Uterus (tissue), 4 donors: ENCODE measurements at places on chromosomes 4 and X.

GRCh38 chr4:145852256-145852839, 86.3 kb downstream of the ZNF827 start:
- no peak for DNase-seq

- no peak for DNase-seq
Observed at GRCh38 chr4:109699553-109700225, 3.6 kb downstream of the CASP6 start.

DNA sequence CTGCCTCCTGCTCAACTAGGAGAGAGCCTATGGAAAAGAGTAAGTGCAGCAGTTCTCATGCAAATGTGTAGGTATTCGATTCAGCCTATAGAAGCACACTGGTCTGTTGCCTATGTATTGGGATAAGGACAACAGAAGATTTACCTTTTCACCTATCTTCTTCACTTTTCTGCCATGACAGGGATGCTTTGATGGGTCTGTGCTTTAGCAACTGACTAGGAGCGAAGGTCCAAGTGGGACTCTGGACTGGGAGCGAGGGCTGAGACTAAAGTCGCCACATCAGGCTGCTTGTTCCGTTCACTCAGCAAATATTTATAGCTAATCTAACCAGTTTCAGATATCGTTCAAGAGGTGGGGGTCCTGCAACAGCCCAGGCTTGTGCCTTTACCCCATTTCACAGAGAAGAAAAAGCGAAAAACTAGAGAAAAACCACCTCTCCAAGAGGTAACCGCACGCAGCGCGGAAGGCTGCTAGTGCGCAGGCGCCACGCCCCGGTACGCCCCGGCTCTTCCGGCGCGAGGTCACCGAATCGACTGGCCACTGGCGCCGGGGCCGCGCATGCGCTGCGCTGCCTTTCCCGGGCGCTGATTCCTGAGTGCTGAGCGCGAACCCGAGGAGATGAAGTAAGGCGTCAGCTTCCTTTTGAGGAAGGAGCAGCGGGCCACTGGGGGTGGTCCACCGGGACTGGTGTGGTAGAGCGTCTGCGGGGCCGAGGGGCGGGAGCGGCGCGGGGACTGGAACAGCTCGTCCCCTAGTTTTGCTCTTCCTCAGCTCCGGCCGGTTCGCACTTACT, at the start of gene RBMX2:
Gene RBMX2, plus strand, starts transcription at position 573 of the 793 bp plus-strand sequence. Its CDS starts 46 bp downstream, at position 619.
- peak; percentile 74 for DNase-seq

- DNase-seq = no peak
Observed at GRCh38 chrX:23749129-23749528, 6.1 kb upstream of the ACOT9 start.

DNA sequence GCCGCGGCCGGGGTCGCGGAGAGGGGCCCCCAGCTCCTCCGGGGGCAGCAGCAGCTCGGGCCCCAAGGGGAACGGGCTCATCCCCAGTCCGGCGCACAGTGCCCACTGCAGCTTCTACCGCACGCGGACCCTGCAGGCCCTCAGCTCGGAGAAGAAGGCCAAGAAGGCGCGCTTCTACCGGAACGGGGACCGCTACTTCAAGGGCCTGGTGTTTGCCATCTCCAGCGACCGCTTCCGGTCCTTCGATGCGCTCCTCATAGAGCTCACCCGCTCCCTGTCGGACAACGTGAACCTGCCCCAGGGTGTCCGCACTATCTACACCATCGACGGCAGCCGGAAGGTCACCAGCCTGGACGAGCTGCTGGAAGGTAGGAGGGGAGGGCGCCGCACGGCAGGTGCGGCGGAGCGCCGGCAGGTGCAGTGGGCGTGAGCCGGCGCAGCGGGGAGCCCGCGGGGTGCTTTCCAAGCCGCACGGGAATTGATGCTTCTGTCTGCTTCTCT, 886 bp downstream of the DCLK2 start:
- DNase-seq = peak; percentile 37

DNA sequence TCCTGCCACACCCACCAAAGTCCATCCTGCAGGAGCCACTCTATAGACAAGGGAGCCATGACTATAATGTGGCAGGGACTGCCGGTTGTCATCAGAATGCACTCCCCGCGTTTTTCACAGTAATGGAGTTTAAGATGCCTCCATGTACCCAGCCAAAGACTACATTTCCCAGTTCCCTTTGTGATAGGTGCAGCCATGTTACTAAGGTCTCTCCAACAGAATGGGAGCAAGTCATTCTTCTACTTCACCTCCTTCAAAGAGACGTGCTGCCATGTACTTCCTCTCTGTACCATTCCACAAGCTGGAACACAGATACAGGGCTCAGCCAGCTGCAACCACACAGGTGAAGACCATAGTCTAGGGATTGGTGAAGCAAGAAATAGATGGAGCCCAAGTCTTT, 126.7 kb downstream of the CORIN start:
- DNase-seq = no peak

- DNase-seq = no peak
Observed at GRCh38 chr4:3225071-3225850, 23.7 kb upstream of the MSANTD1 start.

DNA sequence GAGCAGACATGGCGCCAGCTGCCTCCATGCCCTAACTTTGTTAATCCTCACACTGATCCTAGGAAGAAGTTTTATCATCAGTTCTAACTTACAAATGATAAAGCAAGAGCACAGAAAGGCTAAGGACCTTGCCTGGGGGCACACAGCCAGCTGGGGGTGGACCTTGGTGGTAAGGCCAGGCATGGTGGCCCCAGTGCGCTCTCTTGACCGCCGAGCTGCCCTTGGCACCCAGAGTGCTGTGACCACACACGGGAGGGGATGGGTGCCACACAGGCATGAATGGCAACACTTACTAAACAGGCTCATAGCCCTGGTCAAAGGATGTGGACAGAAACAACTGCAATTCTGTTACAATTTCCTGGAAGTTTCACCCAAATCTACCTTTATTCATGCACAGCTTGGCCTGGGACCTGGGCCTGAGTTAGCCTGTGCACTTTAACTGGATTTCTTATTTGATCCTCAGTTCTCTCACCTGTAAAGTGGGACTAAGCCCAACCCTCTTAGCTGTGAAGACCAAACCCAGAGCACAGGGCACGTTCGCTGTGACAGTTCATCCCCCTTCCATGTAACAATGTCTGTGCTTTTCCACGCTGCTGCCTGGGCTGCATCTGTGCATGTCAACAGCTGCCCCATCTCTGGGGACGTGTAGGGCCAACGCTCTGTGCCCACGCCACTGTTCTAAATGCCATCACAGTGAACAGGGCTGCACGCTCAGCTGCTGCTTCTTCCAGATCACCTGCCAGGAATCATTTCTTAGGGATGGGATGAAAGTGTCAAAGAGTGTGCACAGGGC, 44.8 kb downstream of the ACOX3 start:
- no peak for DNase-seq

GRCh38 chrX:137305404-137305803, 260.5 kb upstream of the ZIC3 start:
- DNase-seq = no peak

DNA sequence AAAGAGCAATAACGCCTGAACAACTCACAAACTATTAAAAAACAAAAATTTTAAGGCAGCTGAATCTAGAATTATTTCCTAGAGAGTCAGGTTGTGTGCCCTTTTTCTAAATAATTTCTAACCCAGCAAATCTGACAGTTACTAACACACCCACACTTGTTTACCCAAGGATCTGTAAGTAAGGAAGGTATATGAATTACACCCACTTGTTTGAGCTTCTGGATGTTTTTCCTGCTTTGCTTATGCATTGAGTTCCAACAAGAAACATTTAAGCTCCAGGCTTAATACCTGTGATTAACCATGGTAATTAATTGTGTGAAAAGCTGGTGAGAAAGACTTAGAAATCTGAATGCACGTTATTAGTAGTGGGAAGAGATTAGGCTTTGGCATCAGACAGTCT, 1.5 kb downstream of the NIPAL1 start:
- no peak for DNase-seq

DNA sequence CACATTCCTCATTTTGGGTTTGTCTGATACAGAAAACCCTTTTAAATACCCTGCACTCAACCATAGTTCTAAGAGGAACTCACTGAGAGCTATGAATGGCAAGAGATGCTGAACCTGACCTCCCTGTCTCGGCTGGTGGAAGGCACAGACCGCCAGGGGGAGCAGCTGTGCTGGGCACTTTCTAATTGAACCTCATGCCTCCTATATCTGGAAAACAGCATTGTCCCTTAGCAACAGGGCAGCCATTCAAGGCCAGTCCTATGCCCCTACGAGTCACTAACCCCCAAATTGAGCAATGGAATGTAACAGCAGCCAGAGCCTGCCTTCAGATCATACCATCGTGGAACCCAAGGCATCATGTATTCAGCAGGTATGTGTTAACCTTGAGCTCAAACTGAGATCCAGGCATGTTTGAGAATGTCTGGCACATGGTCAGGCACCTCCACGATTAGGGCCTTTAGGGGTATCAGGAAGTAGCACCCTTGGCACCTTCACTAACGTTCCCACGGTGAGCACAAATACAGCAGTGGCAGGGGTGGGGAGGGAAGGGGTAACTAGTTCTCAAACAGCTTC, 5.1 kb downstream of the USP27X start:
- peak; percentile 39 for DNase-seq

DNA sequence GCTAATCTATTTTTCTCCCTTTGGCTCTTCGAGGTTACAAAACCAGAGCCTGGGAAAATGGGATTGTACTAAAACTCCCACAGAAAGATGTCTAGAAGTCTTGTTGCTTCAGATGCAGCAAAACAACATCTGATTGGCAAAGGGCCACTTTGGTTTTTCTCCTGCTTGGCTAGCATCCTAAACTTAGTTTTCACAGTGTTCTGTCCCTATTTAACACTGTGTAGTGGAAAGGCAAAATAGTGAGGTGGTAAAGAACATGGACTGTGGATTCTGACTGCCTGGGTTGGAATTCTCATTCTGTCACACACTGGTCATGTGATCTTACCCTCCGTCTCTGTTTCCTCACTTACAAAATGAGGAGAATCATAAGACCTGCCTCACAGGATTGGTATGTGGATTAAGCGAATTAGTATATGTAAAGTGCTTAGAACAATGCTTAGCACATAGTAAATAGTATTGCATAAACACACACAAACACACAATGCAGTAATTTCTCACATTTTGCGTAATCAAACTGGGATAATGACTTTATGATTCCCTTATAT, 23.5 kb downstream of the TIGD2 start:
- DNase-seq = no peak

DNA sequence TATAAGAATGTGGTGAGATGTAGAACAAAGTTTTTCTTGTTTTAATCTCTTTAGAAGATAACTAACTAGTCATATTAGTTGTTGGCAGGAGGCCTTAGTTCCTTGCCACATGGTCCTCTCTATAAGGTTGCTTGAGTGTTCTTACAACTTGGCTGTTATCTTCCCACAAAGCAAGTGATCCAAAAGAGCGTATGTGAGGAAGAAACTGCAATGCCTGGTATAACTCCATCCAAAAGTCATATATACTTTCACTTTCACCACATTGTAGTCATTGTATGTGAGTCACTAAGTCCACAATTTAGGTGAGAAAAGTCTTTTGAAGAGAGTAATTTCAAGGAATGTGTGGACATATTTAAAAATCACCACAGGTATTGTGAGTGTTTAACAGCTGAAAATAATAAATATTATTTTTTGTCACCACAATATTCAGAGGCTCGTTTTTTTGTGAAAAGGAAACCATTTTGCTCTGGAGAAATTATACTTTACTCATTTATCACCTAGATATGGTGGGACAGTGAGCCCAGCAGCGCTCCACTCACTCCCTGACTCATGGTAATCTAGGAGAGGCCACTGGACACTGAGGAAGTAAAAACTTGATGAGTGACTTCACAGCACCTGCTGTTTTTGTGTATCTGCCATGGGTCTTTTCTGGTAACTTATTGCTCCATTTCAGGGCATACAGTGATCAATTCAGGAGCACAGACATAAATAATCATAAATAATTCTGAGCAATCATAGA, 369.4 kb upstream of the NDST3 start:
- DNase-seq = no peak

GRCh38 chr4:7721984-7722551, 217.6 kb downstream of the AFAP1 start:
- no peak for DNase-seq

- no peak for DNase-seq
Observed at GRCh38 chrX:13798184-13798583, 18.7 kb downstream of the GPM6B start.

DNA sequence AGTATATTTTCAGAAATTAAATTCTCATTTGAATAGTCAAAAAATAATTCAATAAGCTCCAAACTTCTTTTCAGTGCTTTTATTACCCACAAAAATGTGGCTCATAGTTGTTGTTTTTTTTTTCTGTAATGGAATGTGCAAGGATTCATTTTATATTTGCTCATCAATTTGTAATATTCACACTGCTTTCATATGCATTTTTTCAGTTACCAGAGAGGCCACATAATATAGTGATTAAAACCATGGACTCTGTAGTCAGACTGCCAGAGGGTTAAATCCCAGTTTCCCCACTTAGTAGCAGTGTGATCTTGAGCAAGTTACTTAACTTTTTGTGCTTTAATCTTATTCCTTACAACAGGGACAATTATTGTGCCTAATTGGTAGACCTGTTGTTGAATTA, 64.5 kb downstream of the FAM9B start:
- DNase-seq = no peak

GRCh38 chr4:8071766-8072165, 86.8 kb downstream of the ABLIM2 start:
- DNase-seq = no peak

GRCh38 chr4:41385481-41385880, 128.8 kb downstream of the UCHL1 start:
- no peak for DNase-seq

- no peak for DNase-seq
Observed at GRCh38 chrX:123408821-123409737, 225.0 kb downstream of the GRIA3 start.

- no peak for DNase-seq
Observed at GRCh38 chr4:79551555-79551954, 143.5 kb upstream of the GK2 start.

- DNase-seq = no peak
Observed at GRCh38 chrX:29890004-29890403, 325.4 kb upstream of the MAGEB2 start.
